Muscle of leg (tissue), 16 donors: ENCODE measurements at places on chromosomes 2 and 18. TPM values are rescaled to one million over a fixed set of nuclear protein-coding genes. Genes with fewer than 3 reads are reported as not detected.

GRCh38 chr2:205882806-205883425, 200.6 kb downstream of the NRP2 start:
- no peak for DNase-seq
- H3K36me3 ChIP-seq = no peaks in the 10 kb centered on the region
- H3K4me1 ChIP-seq = peaks cover 12% of the 10 kb centered on the region
- no peak overlapping the region for H3K27ac ChIP-seq

DNA sequence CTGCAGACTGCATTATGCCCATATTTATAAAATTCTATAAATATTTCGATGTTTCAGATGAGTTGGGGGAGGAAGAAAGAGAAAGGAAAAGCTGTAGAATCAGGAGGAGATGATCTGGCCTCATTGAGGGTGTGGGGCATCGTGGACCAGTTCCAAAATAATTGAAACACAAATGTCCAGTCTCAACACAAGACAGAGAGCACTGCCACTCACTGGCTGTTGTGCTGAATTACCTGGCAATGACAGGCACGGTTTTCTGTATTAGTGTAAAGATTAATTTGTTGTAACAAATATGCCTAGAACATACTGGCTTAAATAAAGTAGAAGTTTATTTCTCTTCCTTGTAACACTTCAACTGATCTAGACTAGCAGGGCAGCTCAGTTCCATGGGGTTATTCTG, 24.1 kb downstream of the POLE4 start:
- no peak for DNase-seq
- H3K4me1 ChIP-seq = peaks cover 15% of the 10 kb centered on the region
- no peaks in the 10 kb centered on the region for H3K36me3 ChIP-seq
- H3K27me3 ChIP-seq = no peaks in the 10 kb centered on the region
- no peak overlapping the region for H3K27ac ChIP-seq

Gene SCN7A
- 57.8 TPM for total RNA-seq

Gene KDSR
- 13.9 TPM for total RNA-seq

GRCh38 chr2:3078684-3079083, 298.9 kb downstream of the EIPR1 start:
- H3K27ac ChIP-seq = no peak overlapping the region
- H3K27me3 ChIP-seq = no peaks in the 10 kb centered on the region
- peaks cover 8% of the 10 kb centered on the region for H3K4me1 ChIP-seq
- DNase-seq = peak; percentile 18

GRCh38 chr18:76668546-76668945, 153.8 kb upstream of the ZNF236 start:
- H3K4me3 ChIP-seq = no peak overlapping the region
- no peaks in the 10 kb centered on the region for H3K27me3 ChIP-seq
- H3K4me1 ChIP-seq = no peaks in the 10 kb centered on the region
- H3K27ac ChIP-seq = no peak overlapping the region

Gene SNTG2
- total RNA-seq = 0.31 TPM

Gene UGT1A7
- not detected for total RNA-seq

GRCh38 chr18:31555971-31556747, 35.5 kb upstream of the TTR start:
- peak; percentile 80 for DNase-seq
- no peaks in the 10 kb centered on the region for H3K27me3 ChIP-seq
- no peaks in the 10 kb centered on the region for H3K4me1 ChIP-seq
- H3K27ac ChIP-seq = no peak overlapping the region

DNA sequence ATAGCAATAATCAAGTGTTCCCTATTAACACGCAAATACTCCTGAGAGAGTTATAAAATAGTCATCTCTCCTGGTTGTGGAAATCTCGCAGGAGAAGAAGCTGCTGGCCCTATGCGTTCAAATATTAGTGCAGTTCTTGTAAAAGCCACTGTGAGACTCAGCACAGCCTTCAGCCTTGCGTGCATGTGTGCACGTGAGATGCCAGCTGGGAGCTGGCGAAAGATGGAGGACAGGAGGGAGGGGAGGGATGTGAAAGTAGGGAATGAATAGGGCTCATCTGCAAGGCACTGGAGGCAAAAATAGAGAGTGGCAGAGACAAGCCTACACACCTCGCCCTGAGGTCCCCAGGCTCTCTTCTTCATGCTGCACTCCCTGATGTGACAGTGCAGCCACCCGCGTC, 126.5 kb downstream of the INO80D start:
- no peak for DNase-seq
- no peak overlapping the region for H3K4me3 ChIP-seq
- no peaks in the 10 kb centered on the region for H3K36me3 ChIP-seq
- no peak overlapping the region for H3K27ac ChIP-seq
- H3K4me1 ChIP-seq = no peaks in the 10 kb centered on the region
